ENCODE measurements at places on chromosomes 5 and 9.

GRCh38 chr9:116656977-116657376 lies 30.1 kb upstream of the TRIM32 start:
- no peak for DNase-seq

GRCh38 chr5:132410451-132411303 lies 41.2 kb downstream of the SLC22A5 start:
- DNase-seq = peak; percentile 70

DNA sequence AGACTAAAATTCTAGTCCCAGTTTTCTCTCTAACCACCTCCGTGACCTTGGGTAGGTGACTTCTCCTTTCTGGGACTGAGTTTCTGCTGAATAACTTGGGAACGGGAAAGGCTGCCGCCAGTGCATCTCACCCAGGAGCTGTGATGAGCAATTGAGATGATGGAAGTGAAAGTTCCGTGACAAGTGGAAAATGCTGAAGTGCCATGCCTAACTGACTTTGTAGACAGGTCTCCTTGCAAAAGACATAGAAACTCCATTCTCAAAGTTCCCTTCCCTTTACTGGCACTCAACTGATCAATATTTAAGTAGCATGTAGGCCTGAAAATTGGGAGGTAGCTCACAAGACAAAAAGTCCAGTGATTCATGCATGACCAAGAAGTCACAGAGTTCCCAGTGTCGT lies 6.3 kb upstream of the ADAM19 start:
- DNase-seq = no peak

GRCh38 chr9:2181792-2182191 lies 166.6 kb downstream of the SMARCA2 start:
- no peak for DNase-seq

- no peak for DNase-seq
These were observed 155.6 kb upstream of the VLDLR start for GRCh38 chr9:2465921-2466460.

DNA sequence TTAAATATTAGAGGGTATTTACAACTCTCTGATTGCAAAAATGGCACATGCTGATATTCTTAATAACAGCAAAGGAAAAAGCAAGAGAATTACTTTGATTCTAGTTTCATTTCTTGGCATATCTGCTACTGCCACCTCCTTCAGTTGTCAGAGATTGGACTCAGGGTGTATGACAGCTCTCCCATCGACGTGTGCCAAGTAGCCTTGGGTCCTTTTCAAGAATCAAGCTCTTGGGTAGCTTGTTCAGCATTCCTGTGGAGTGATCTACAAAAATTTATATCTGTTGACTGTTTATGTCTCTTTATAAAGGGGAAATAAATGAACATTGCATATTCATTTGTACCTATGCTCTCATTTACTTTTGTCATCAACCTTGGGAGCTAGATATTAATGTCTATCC lies 315.6 kb downstream of the PRR16 start:
- no peak for DNase-seq

- DNase-seq = no peak
These were observed 786 bp downstream of the PCDHB3 start for GRCh38 chr5:141101059-141101458.

- DNase-seq = no peak
These were observed 89.8 kb upstream of the ELL2 start for GRCh38 chr5:96051401-96051830.

- DNase-seq = no peak
These were observed 26.3 kb downstream of the CNTFR start for GRCh38 chr9:34563262-34563661.

- DNase-seq = no peak
These were observed 61.7 kb downstream of the RFX3 start for GRCh38 chr9:3464033-3464638.

- DNase-seq = no peak
These were observed 314.7 kb downstream of the TLE1 start for GRCh38 chr9:81374459-81375186.

DNA sequence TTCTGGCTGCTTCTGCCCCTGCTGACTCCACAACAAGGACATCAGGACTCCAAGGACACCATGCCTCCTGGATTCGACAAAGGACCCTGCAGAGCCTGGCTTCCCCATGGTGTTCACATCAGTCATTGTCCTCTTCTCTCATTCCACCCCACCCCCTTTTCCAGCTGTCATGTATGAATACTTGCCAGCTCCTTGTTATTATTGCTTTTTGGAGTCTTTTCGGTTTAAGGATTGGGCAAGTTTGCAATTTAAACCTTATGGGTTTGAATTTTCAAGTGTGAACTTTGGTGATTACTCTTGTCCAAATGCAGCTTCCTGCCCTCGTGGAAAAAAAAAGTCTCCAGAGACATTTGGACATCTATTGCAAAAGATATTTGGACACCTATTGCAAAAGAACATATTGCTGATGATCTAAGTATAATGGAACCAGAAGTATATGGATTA lies 14.2 kb upstream of the LVRN start:
- DNase-seq = no peak

GRCh38 chr9:114516913-114517312 lies 11.6 kb upstream of the WHRN start:
- no peak for DNase-seq

DNA sequence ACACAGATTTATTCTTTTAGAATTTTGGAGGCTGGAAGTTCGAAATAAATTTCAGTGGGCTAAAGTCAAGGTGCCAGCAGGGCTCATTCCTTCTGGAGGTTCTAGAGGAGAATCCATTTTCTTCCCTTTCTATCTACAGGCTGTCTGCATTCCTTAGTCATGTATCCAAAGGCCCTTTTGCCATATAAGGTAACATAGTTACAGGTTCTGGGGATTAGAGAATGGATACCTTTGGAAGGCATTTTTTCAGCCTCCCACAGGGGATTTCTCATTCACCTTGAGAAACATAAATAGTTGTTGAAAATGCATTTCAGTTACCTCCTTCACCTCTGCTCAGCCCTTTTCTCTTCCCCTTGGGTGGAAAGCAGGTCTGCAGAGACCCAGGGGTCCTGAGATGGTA lies 280.0 kb upstream of the MAP3K1 start:
- DNase-seq = no peak

DNA sequence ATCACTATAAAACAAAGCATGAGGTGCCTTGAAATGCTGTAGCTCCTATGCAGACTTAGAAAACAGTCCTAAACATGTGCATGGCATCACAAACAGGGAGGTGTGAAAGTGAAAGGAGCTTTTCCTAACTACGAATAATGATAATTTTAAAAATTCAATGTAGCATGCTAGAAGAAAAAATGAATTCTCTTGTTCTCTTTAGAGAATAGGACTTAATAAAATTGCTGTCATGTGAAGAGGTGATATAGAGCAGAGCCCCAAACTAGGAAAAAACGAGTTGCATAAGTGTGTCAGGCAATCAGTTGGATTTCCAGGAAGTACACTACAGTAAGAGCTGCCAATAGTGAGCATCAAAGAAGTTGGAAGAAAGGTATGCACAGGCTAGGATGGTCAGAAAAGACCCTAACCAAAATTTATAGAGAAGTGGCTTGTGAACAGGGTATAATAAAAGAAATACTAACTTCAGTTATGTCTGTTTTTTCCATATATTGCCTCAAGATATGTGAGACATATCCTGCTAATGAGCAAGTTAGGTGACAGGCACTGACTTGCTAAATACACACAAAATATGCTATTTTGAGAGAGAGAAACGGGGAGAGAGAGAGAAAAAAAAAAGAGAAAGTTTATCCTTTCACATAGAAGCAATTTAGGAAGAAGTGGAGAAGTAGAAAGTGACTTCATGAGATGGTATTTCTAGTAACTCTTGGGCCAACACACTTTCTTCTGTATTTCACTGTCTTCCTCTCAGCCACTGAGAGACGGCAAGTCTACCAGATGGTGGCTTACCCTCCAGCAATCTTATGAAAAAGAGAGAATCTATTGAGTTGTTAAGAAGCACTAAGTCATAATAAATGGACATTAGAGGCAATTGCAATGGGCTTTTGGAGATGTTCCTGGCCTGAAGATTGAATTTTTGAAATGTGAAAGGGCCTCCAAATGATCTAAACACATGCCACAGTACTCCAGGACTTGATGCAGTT lies 18.0 kb downstream of the ITGA2 start:
- no peak for DNase-seq

- no peak for DNase-seq
These were observed 30.8 kb downstream of the RASEF start for GRCh38 chr9:83032065-83032625.

DNA sequence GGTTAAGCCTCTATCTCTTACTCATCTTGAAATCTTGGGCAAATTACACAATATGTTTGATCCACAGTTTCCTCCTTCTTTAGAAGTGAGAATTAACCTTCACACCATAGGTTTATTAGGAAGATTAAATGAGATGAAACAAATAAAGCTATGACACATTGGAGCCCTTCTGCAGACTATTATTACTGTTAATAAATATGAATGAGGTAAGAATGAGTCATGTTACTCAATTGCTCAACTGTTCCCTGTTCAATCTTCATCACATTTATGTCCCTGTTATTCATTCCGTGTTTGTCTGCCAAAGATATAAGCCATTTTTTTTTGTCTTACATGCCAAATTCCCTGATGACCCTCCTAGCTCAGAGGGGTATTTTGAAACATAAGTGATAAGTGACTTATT lies 52.1 kb upstream of the PAPPA start:
- DNase-seq = no peak

GRCh38 chr5:122050959-122051358 lies 27.1 kb downstream of the LOX start:
- DNase-seq = no peak

DNA sequence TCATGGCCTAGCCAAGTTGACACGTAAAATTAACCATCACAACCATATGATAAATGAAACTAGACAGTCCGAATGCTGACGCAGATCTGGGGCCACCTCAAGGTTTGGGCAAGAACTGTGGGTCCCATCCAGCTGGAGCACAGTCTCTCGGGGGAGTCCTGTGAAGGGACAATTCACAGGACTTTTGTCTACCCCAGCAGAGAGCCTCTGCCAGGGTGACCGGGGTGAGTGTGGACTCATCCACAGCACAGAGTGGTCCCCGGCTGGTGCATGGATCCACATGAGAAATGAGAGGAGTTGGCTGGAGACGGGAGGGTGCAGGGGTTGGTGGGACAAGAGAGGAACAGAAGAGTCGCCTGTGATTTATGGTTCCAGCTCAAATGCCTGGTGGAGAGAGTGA lies 17.7 kb upstream of the MED10 start:
- DNase-seq = no peak

DNA sequence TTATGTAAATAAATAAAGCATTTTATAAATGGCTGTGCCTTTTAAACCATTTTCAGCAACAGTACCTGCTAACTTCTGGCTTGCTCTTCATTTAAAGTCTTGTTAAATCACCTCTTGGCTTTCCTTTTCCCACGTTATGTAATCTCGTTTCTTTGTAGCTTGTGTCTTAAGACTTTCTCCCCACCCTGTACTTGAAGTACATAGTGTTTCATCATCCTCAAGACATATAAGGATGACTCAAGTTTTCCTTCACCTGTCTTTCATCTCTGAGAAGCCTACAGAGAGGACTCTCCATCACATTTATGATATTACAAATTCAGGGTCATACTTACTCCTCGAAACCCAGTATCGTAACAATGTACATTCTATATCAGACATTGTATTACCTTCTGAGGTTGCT lies 33.9 kb downstream of the PRELID2 start:
- DNase-seq = no peak

- no peak for DNase-seq
These were observed 2.1 kb downstream of the ZDHHC11 start for GRCh38 chr5:848671-849111.

- DNase-seq = no peak
These were observed 14.0 kb downstream of the FAM240B start for GRCh38 chr9:38705917-38706316.

GRCh38 chr5:89343666-89344065 lies 460.7 kb upstream of the MEF2C start:
- DNase-seq = no peak

DNA sequence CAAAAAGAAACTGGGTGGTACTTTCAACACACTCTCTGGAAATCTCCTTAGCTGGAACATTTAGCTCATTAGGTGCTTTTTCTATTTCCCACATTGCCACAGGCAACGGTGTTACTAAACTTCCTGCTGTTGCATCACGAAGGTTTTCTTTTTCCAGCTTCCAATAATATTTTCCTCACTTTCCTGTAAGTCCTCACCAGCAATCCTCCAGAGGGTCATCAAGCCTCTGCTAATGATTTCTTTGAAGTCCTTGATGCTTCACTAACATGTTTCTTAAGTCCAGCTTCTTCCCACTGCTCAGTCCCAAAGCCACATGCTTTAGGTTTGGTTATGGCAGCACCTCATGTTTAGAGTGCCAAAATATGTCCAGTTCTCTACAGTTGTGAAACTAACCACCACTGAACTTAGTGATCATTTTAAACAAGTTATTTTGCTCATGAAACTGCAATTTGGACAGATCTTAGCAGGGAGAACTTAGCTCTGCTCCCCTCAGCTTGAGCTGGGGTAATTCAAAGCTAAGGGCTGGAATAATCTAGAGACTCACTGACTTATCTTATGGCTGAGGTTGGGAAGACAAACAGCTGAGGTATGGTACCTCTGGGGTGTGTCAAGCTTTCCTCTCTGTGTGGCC lies 39.9 kb upstream of the RETREG1 start:
- no peak for DNase-seq

- no peak for DNase-seq
These were observed 165.8 kb upstream of the CDH6 start for GRCh38 chr5:31027721-31028120.

GRCh38 chr5:41219658-41220269 lies 6.4 kb upstream of the C6 start:
- DNase-seq = no peak

DNA sequence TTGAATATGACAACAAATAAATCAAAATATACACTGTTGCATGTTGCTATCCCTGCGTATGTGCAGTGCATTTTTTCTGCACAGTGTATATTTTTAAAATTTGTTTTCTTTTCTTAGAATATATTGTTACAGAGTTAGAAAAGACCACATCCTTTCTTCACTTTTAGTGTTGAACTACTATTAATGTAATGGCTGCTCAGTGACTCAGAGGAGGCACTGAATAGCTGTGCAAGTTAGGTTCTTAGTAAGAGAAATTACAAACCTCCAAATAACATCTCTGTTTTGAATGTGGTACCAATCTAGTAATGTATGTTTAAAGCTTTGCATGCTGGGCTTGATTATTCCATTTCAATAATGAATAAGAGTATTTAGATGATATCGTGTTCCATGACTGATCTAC lies 208.9 kb upstream of the PRR16 start:
- DNase-seq = no peak

- DNase-seq = no peak
These were observed 53.9 kb downstream of the PRDM6 start for GRCh38 chr5:123142957-123143356.

- no peak for DNase-seq
These were observed 765 bp downstream of the MARCHF6 start for GRCh38 chr5:10354048-10354872.

- no peak for DNase-seq
These were observed 59.6 kb upstream of the MAN2A1 start for GRCh38 chr5:109630093-109630492.

GRCh38 chr5:132471151-132471907 lies 19.2 kb downstream of the IRF1 start:
- no peak for DNase-seq

- DNase-seq = no peak
These were observed 14.2 kb downstream of the SLIT3 start for GRCh38 chr5:169286572-169287300.

GRCh38 chr9:29906065-29906464 lies 2332.8 kb upstream of the C9orf72 start:
- no peak for DNase-seq

- no peak for DNase-seq
These were observed 258.6 kb downstream of the FSTL4 start for GRCh38 chr5:133353741-133354140.
